ENCODE measurements at places on chromosomes 11 and 22. TPM values are rescaled to one million over a fixed set of nuclear protein-coding genes. Genes with fewer than 3 reads are reported as not detected.

The EMID1 gene
- 0.76 TPM for total RNA-seq

The CHRNA10 gene
- total RNA-seq: 0.91 TPM

The NXPE4 gene
- total RNA-seq: not detected

The POTEH gene
- total RNA-seq: not detected

The LMO2 gene
- 2.7 TPM for total RNA-seq

The SCN3B gene
- total RNA-seq: 118 TPM

The OR51B4 gene
- not detected for total RNA-seq

The C11orf65 gene
- total RNA-seq: 0.54 TPM

The OVOL1 gene
- total RNA-seq: not detected

- no peak overlapping the region for H3K4me3 ChIP-seq
- H3K27me3 ChIP-seq: no peaks in the 10 kb centered on the region
- DNase-seq: no peak
- H3K4me1 ChIP-seq: no peaks in the 10 kb centered on the region
- H3K36me3 ChIP-seq: peaks cover 16% of the 10 kb centered on the region
- H3K27ac ChIP-seq: no peak overlapping the region
Observed at GRCh38 chr11:28526406-28526751, 418.2 kb downstream of the METTL15 start.

- peaks cover 13% of the 10 kb centered on the region for H3K27me3 ChIP-seq
- DNase-seq: no peak
- peaks cover 28% of the 10 kb centered on the region for H3K4me1 ChIP-seq
- no peaks in the 10 kb centered on the region for H3K36me3 ChIP-seq
- peak overlapping the region; percentile 95 for H3K27ac ChIP-seq
Observed at GRCh38 chr22:21043860-21044535, 1.7 kb upstream of the LRRC74B start.

DNA sequence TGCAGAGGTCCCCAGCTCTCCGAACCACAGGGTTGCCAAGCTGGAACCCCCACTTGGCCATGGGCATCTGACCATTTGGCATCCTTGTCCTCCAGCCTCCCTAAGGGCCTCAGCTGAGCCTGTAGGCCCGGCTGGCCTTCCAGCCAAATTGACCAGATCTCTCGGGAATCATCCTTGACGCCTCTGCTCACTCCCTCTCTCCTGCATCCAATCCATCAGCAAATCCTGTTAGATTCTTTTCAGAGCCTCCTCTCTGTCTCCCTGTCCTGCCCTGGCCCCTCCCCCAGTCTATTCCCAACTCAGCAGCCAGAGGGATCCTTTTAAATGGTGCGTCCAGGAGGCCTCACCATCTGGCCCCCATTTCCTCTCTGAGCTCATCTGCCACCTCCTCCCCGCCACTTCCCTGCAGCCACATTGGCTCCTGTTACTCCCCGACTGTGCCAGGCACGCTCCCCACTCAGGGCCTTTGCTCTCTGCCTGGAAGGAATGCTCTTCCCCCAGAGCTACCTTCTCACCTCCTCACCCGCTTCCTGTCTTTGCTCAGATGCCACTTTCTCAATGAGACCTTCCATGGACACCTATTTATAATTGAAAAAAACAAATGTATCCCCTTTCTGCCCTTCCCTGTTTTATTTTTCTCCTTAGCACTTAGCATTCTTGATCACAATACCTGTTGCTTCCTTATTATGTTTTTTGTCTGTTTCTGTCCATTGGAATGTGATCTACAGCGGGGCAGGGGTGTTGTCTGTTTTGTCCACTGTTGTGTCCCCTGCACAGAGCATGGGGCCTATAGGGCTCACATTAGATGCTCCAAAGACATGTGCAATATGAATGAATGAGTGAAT is 78.1 kb downstream of the NFAM1 start:
- H3K27ac ChIP-seq: peak overlapping the region; percentile 87
- peaks cover 31% of the 10 kb centered on the region for H3K4me1 ChIP-seq
- H3K36me3 ChIP-seq: peaks cover 3% of the 10 kb centered on the region
- H3K27me3 ChIP-seq: peaks cover 15% of the 10 kb centered on the region
- peak; percentile 90 for DNase-seq
- peak overlapping the region; percentile 67 for H3K4me3 ChIP-seq

DNA sequence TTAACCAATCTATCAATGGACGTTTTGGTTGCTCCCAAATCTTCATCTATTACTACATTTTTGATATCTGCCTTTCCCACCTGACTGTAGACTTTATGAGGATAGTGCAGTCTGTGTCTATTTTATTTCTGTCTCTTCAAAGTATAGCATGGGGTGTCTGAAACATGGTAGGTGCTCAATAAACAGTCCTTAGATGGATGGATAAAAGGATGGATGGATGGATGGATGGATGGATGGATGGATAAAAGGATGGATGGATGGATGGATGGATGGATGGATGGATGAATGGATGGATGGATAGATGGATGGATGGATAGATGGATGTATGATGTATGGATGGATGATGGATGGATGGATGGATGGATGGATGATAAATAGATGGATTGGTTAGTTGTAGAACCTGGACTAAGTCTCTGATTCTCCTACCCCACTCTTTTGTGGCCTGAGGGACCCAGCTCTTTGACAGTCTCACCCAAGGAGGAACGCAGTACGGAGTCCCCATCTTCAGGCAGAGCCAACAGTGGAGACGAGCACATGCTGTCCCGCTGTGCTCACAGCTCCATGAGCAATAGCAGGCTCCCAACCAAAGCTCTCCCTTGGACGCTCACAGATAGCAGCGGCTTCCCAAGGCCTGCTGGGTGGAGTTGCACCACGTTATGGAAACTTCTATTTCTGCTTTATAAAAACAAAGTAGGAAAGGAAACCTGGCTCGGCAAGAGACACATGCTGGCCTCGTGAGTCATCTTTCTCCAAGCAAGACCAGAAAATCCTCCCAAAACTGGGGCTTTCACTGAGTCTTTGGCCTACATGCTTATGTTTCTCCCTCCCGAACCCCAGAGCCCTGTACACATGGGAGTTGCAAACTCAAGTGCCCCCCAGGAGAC is 448.0 kb downstream of the MIAT start:
- no peak overlapping the region for H3K4me3 ChIP-seq
- no peak overlapping the region for H3K27ac ChIP-seq
- no peak for DNase-seq
- H3K4me1 ChIP-seq: peaks cover 5% of the 10 kb centered on the region
- H3K36me3 ChIP-seq: no peaks in the 10 kb centered on the region
- peaks cover 18% of the 10 kb centered on the region for H3K27me3 ChIP-seq

DNA sequence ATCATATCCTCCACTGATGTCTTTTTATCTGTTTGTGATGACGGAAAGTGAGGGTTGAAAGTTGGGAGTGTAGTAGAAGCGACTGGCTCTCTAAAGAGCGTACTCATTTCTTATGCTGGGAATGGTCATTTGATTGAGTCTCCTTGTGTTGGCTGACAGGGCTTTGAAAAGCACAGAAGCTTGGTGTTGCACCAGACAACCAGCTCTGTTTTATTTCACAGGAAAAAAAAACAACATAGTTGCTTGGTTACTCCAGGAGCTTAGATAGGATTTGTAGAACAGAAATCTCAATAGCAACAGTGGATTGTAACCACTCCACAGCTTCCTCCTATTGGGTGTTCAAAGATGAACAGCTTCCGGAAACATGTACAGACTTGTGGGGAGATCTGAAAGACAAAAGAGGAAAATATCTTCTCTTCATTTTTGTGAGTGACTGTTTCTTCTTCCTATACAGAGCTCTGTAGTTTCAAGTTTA is 2.7 kb downstream of the RBM14 start:
- peaks cover 8% of the 10 kb centered on the region for H3K27me3 ChIP-seq
- no peak for DNase-seq
- H3K4me1 ChIP-seq: peaks cover 34% of the 10 kb centered on the region

DNA sequence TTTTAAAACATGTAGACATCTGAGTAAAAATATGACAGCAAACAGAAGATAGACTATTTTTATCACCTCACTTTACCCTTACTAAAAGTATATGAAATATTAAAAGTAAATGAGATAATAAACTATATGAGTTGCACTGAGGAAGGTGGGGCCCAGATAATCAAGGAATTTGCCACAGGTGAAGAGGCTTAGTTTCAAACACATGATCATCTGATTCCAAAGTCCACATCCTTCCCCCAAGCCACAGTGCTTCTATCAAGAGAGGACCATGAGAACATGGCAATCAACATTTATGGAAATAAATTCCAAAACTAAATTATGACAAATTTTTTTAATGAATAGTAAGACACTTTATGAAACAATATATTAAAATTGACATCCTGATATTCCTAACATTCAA is 384.0 kb downstream of the DCDC1 start:
- H3K4me1 ChIP-seq: peaks cover 2% of the 10 kb centered on the region
- no peak overlapping the region for H3K4me3 ChIP-seq
- no peaks in the 10 kb centered on the region for H3K36me3 ChIP-seq
- H3K27me3 ChIP-seq: no peaks in the 10 kb centered on the region

GRCh38 chr11:122285070-122285988 is 169.3 kb upstream of the BLID start:
- peaks cover 12% of the 10 kb centered on the region for H3K4me1 ChIP-seq
- no peak overlapping the region for H3K4me3 ChIP-seq
- peaks cover 2% of the 10 kb centered on the region for H3K27me3 ChIP-seq
- no peaks in the 10 kb centered on the region for H3K36me3 ChIP-seq
- DNase-seq: no peak
- peak overlapping the region; percentile 6 for H3K27ac ChIP-seq

DNA sequence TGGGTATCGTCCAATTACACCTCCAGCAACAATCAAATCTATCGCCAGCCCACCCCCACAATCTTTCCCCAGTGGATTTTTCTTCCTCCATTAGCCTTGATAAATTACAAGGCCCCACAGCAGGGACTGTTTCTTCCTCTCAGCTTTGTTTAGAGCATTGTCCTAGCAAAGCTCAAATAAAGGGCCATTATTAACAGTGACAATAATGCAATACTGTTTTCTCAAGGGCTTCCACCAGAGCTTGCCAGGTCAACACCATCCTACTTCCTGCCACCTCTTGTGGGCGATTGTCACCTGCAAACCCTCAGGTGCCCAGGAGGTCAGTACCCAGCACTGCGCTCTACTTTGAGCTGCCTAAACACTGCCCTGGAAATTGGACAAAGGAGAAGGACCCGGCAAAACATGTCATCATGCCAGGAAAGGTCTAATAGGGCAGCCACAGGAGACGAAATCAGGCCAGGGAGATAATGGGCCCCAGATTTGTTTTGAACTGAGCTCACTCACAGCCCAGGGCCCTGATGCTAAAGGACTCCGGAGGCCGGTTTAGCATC is 95.2 kb downstream of the ABTB2 start:
- H3K27ac ChIP-seq: no peak overlapping the region
- DNase-seq: no peak
- no peak overlapping the region for H3K4me3 ChIP-seq
- H3K27me3 ChIP-seq: no peaks in the 10 kb centered on the region

- DNase-seq: no peak
- H3K4me1 ChIP-seq: peaks cover 5% of the 10 kb centered on the region
- no peaks in the 10 kb centered on the region for H3K36me3 ChIP-seq
- H3K27me3 ChIP-seq: peaks cover 4% of the 10 kb centered on the region
Observed at GRCh38 chr22:32744176-32744959, 57.1 kb upstream of the TIMP3 start.

- H3K36me3 ChIP-seq: no peaks in the 10 kb centered on the region
- H3K27ac ChIP-seq: no peak overlapping the region
- H3K27me3 ChIP-seq: no peaks in the 10 kb centered on the region
- no peaks in the 10 kb centered on the region for H3K4me1 ChIP-seq
- no peak for DNase-seq
- no peak overlapping the region for H3K4me3 ChIP-seq
Observed at GRCh38 chr11:122491509-122491908, 164.0 kb upstream of the UBASH3B start.

DNA sequence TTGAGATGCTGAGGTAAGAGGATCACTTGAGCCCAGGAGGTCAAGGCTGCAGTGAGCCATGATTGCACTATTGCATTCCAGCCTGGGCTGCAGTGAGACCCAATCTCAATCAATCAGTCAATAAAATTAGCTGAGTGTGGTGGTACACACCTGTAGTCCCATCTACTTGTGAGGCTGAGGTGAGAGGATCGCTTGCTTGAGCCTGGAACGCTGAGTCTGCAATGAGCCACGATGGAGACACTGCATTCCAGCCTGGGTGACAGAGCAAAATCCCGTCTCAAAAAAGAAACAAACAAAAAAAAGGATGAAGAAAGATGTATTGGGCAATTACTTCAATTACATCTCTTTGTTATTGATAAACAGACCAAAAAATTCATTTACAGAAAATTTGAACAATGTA is 54.5 kb downstream of the MED15 start:
- no peaks in the 10 kb centered on the region for H3K27me3 ChIP-seq
- peaks cover 3% of the 10 kb centered on the region for H3K4me1 ChIP-seq
- no peak for DNase-seq

DNA sequence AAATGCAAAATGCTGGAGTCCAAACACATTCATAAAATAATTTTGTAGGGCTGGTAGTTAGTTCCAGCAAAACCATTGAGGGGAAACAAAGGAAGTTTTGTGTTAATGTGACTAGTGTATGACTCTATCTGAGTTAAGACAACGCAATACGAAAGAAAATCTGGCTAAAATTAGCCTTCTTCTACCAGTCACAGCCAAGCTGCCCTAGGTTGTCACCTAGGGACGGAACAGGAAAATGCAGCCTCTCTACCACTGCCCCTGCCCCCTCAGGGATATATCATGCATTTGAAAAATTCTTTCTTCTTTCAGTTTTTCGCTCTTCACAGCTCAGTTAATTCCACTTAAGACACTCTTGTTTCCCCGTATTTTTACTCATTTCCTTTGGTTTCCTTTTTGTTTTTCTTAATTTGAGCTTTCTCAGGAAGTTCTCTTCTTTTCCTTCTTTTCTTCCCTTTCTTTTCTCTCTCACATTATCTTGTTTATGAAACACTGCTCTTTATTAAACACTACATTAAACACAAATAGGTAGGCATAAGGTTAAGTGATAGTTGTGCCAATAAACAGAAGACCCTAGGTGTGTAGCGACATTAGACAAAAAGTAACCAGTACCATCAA is 30.6 kb downstream of the KIRREL3 start:
- peaks cover 2% of the 10 kb centered on the region for H3K27me3 ChIP-seq
- DNase-seq: peak; percentile 34
- no peak overlapping the region for H3K27ac ChIP-seq
- peaks cover 7% of the 10 kb centered on the region for H3K4me1 ChIP-seq

DNA sequence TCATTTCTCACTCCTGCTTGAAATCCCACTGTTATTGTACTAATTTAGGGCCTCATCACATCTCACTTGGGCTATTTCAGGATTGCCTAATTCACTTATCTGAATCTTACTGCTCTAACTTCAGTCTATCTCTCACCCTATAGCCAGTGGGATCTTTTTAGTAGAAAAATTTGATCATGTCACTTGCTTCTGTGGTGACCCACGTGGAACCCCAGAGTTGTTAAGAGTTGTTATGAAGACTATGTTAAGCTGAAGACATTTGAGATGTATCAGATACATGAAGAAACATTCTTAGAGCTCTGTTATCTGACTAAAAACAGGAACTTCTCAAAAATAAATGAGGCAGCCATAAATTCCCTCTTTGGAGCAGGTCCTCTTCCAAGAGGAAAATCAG is 1375.6 kb upstream of the TENM4 start:
- H3K27ac ChIP-seq: no peak overlapping the region
- no peaks in the 10 kb centered on the region for H3K27me3 ChIP-seq
- DNase-seq: no peak
- no peaks in the 10 kb centered on the region for H3K36me3 ChIP-seq
- no peaks in the 10 kb centered on the region for H3K4me1 ChIP-seq

- H3K36me3 ChIP-seq: no peaks in the 10 kb centered on the region
- no peak overlapping the region for H3K27ac ChIP-seq
- DNase-seq: peak; percentile 46
- peaks cover 2% of the 10 kb centered on the region for H3K27me3 ChIP-seq
Observed at GRCh38 chr11:69102732-69103615, 52.8 kb upstream of the SMIM38 start.

Data from glutamatergic neuron (in vitro differentiated cells).